Natural killer cell treated with Interleukin-12 subunit alpha and Interleukin-12 subunit beta and Interleukin-15 and Interleukin-18, amount 100 ng/mL, for 72 hours (primary cell): ENCODE measurements at places on chromosomes 11 and 22. TPM values are rescaled to one million over a fixed set of nuclear protein-coding genes. Genes with fewer than 3 reads are reported as not detected.
A peak's percentile ranks its signal among the peaks of the same experiment; 100 is the strongest.

DNA sequence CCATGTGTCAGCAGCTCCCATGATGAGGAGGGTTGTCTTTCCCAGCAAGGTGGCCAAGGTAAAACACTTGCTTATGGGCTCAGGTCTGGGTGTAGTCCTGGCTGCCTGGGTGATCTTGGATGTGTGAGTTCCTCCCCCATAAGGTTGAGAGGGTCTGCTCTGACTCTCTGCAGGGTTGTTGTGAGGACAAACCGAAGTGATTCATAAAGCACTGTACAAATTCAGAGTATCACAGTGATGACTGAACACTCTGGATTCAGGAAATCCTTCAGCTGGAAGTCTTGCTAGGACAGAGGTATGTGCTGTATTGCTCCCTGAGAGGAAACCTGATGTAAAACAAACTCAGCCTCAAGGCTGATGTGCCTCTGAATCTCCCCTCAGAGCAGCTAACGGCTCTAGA is 220.9 kb upstream of the PITPNB start:
- no peak overlapping the region for H3K4me3 ChIP-seq
- peaks cover 20% of the 10 kb centered on the region for H3K27me3 ChIP-seq
- no peaks in the 10 kb centered on the region for H3K4me1 ChIP-seq
- no peak for DNase-seq

DNA sequence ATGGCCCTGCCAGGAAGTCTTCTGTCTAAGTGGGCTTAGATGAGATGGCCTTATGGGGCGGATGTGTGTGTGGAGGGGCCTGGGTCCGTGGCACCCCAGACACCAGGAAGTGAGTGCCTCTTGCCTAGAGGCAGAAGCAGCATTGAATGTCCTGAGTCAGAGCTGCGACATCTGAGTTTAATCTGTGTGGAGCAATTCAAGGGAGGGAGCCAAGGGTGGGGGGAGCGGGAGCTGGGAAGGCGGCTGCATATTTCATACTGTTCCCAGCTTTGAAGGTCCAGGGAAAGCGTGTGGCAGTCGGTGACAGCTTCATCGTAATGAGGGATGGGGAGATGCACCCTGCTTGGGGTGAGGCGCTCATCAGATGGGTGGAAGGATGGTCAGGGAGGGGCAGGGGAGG is 73.5 kb upstream of the THY1 start:
- H3K4me3 ChIP-seq = no peak overlapping the region
- no peak for DNase-seq
- H3K36me3 ChIP-seq = no peaks in the 10 kb centered on the region
- no peaks in the 10 kb centered on the region for H3K4me1 ChIP-seq

DNA sequence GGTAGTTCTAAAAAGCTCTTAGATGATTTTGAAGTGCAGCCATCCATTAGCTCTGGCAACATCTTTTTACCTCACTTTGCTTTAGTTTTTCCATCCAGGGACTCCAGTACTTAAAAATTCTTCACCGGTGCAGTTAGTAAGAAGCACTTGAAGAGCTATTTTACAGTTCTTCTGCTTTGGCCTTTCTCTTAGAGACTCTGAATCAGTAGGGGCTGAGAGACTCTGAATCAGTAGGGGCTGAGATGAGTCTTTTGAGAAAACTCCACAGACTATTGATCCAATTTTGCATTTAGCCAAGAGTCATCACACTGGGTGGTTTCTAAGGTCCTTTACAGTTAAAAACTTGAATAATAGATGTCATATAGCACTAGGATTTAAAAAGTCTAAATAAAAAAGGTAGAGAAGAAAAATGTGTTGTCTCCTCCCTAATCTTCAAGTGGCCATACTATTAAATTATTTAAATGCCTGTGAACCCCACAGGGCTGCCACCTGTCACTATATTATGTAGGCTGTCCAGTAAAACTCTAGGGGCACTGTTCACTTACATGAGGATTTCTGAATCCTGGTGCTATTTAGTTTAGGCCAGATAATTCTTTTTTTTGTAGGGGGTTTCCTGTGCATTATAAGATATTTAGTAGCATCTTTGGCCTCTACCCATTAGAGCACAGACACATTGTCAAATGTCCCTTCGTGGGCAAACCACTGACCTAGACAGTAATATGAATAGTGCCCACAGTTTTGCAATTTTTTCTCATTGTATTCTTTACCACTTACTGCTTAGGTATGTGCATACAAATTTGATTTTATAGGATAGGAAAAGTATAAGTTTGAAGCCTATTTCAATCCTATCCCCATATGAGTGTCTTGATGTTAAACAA is 26.3 kb upstream of the HIKESHI start:
- no peak for DNase-seq
- H3K27ac ChIP-seq = peak overlapping the region; percentile 83
- H3K4me3 ChIP-seq = no peak overlapping the region
- H3K27me3 ChIP-seq = no peaks in the 10 kb centered on the region
- H3K36me3 ChIP-seq = peaks cover 67% of the 10 kb centered on the region

CD248 gene
- total RNA-seq = 0.59 TPM

DNA sequence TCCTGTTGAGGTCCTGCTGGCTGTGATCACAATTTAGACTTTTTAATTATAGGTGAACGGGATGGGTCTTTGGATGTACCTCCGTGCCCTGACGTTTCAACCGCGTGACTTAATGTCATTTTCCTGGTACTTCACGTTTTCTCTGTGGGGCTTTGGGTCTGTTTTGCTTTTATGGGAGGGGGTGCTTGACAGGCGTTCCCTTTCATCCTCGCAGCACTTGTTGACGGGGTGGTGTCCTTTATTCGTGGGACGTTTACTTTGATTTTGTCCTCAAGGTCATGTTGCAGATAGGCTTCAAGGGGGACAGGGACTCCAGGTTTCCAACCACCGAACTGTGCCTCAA is 994 bp downstream of the PPP6R3 start:
- peaks cover 46% of the 10 kb centered on the region for H3K4me1 ChIP-seq
- no peak for DNase-seq
- H3K27me3 ChIP-seq = no peaks in the 10 kb centered on the region
- peak overlapping the region; percentile 90 for H3K4me3 ChIP-seq
- H3K36me3 ChIP-seq = peaks cover 10% of the 10 kb centered on the region

- no peak for DNase-seq
- no peaks in the 10 kb centered on the region for H3K27me3 ChIP-seq
- H3K4me3 ChIP-seq = no peak overlapping the region
- H3K4me1 ChIP-seq = no peaks in the 10 kb centered on the region
- H3K27ac ChIP-seq = no peak overlapping the region
- H3K36me3 ChIP-seq = no peaks in the 10 kb centered on the region
These were observed 3.6 kb downstream of the MMP1 start for GRCh38 chr11:102794382-102794781.

SCN4B gene
- not detected for total RNA-seq
